Activated CD4-positive, alpha-beta T cell treated with anti-CD3 and anti-CD28 coated beads, Interleukin-2, amount 50 U/mL, for 48 hours (primary cell): ENCODE measurements at places on chromosomes 5 and 9.
A peak's percentile ranks its signal among the peaks of the same experiment; 100 is the strongest.

DNA sequence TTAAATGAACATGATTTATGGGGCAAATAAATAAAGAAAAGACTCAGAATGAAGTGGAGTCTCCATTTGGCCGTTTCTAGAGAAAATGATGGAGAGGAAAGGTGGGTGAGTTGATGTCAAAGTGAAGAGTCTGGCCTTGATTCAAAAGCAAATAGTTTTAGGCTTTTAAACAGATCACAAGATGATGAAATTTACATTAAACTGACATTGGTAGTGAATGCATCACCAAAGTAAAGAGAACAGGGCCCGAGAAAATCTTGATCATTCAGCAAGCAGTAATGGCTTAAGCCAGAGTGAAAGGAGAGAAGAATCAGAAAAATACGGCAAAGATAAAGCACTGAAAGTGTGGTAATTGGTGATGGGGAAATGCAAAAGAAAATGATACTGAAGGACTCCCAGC, 460.0 kb upstream of the SGCD start:
- no peak for DNase-seq

DNA sequence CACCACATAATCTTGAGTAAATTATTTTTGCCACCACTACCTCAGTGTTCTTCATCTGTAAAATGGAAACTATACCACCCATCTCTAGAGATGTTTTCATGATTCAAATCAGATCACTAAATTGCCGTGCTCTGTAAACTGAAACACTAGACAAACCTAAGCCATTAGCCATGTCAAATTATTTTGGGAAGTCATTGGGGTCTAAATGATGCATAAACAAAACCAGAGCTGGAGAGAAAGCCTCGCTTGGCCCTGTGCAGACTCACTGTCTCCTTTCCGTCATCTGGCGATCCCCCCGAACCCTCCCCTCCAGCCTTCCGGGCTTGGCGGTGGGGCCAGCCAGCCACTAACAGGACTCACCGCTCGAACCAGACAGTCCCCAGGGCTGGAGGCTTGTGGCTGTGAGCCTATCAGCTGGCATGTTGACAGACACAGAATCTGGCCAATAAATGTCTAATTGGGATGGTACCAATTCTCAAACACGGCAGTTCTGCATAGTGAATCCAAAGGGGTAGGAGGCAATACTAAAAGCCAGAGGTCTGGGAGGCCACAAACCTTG, 256.5 kb downstream of the SEC61B start:
- no peak for DNase-seq

- no peak for DNase-seq
Measured at GRCh38 chr9:116905171-116905588, 218.1 kb downstream of the TRIM32 start.

- DNase-seq: no peak
Measured at GRCh38 chr5:109740966-109741365, 51.2 kb downstream of the MAN2A1 start.

DNA sequence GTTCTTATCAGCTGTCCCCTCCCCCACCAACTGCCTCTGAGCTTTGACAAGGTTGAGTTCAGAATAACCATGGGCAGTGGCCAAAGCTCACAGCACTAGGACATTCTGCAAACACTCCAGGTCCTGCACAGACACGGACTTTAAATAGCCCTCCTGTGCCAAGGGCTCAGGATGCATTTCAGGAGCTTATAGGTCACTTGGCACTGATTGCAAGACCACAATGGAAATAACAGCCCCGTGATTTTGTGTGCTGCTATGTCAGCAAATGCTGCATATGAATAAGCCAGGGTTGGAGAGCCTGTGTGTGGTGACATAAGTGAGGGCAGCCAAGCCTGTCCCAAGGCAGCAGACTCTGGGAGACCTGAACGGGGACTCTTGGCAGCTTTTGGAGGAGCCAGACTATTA, 150.7 kb downstream of the DMRT2 start:
- DNase-seq: no peak

GRCh38 chr5:173780235-173781234, 107.6 kb upstream of the CPEB4 start:
- no peak for DNase-seq

- no peak for DNase-seq
Measured at GRCh38 chr5:35743644-35744043, 113.0 kb upstream of the IL7R start.

- DNase-seq: no peak
Measured at GRCh38 chr9:136259517-136259813, 13.9 kb upstream of the QSOX2 start.

GRCh38 chr9:101354765-101355708, 29.8 kb downstream of the BAAT start:
- DNase-seq: no peak

DNA sequence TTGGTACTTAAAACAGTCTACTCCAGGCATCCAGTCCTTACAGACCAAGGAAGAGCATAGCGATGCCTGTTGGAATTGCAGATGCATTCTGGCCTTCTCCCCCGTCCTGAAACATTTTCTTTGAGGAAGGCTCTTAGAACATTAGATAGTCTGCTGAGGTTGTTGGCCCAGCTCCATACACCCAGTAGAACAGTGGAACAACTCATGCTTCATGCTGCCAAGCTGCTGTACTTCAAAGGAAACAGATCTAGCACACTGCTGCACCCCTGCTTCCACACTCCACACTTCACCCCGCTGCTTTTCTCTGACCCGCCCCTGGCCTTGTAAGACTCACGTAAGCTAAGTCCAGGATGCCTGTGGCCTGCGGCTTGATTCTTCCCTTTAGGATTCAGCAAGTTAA, 33.4 kb upstream of the NCS1 start:
- no peak for DNase-seq

GRCh38 chr5:102798104-102798785, 43.1 kb downstream of the PAM start:
- DNase-seq: no peak

GRCh38 chr9:88920645-88921044, 70.6 kb upstream of the S1PR3 start:
- DNase-seq: no peak

DNA sequence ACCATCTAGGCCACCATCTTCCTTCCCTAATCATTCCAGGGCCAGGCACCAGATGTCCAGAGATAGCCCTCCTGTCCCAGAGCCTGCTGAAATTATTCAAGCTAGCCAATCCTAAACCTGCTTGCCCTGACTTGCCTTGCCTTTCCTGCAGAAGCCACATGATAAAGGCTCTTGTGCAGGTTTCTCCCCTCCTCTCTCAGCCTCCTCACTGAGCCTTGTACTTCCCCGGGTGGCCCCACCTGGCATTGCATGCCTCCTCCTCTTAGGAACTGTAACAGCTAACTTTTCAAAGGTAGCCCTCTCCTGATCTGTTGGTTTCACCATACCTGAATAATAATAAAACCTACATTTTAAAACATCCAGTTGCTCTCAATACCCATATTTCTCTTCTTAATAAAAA, 42.6 kb downstream of the DIRAS2 start:
- no peak for DNase-seq

- DNase-seq: no peak
Measured at GRCh38 chr5:74632947-74633356, 7.6 kb downstream of the ENC1 start.

GRCh38 chr9:77472646-77473045, 175.5 kb downstream of the GNA14 start:
- DNase-seq: no peak

- no peak for DNase-seq
Measured at GRCh38 chr5:179297486-179298180, 47.6 kb downstream of the ADAMTS2 start.

- no peak for DNase-seq
Measured at GRCh38 chr5:129781594-129781993, 33.7 kb downstream of the MINAR2 start.

- no peak for DNase-seq
Measured at GRCh38 chr9:16726029-16726428, 144.4 kb downstream of the BNC2 start.

- DNase-seq: no peak
Measured at GRCh38 chr9:26169708-26170107, 491.5 kb upstream of the TUSC1 start.

DNA sequence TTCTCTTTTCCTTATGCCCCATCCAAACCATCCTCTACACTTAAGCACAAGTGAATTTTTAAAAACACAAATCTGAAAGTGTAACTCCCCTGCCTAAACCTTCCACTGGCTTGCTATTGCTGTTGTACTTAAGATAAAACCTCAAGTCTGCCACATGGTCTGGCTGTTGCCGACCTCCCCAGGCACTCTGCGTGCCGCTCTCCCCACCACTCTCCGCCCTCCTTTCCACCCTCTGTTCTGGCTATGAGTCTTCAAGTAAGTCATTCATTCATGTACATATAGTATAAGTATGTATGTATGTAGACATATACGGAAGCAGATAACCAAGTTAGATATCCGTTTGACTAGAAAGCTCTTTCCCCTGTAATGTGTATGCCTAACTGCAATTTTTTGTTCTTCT, 94.7 kb upstream of the ANKRD55 start:
- DNase-seq: peak; percentile 74

DNA sequence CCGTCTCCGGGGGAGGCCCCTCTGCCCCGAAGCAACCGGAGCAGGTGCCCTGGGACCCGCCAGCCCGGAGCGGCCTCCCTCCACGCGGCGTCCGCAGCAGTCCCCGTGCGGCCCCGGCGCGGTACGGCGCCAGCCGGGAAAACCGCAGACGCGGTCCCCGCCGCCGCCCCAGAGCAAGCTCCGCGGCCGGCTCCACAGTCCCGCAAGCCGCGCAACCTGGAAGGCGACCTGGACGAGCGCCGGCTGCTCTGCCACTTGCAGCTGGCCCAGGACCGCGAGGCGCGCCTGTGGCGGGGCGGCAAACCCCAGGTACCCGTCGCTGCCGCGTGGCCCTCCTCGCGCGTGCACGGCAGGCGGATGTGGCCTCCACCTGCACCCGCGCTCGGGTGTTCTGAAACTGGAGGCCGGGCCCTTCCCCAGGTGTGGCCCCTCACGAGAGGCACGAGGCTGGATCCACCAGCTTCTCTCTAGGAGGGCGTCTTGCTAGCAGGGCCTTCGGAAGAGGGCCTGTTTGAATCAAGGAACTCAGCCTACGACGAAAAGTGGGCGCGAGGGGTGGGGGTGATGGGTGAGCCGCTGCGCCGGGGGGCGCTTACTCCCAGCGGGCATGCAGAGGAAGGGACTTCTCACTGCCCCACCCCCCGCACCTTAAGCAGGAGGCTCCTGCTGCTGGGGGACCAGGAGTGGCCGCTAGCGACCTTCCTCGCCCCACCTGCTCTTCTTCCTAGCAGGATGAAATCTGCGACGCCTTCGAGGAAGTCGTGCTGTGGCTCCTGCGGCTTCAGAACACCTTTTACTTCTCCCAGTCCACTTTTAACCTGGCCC, 602 bp downstream of the CCNI2 start:
- peak; percentile 53 for DNase-seq

GRCh38 chr9:92725766-92726165, 38.9 kb downstream of the BICD2 start:
- DNase-seq: no peak

GRCh38 chr9:125544988-125545651, 161.9 kb downstream of the MAPKAP1 start:
- DNase-seq: no peak

- no peak for DNase-seq
Measured at GRCh38 chr5:38913714-38914113, 67.9 kb downstream of the OSMR start.

DNA sequence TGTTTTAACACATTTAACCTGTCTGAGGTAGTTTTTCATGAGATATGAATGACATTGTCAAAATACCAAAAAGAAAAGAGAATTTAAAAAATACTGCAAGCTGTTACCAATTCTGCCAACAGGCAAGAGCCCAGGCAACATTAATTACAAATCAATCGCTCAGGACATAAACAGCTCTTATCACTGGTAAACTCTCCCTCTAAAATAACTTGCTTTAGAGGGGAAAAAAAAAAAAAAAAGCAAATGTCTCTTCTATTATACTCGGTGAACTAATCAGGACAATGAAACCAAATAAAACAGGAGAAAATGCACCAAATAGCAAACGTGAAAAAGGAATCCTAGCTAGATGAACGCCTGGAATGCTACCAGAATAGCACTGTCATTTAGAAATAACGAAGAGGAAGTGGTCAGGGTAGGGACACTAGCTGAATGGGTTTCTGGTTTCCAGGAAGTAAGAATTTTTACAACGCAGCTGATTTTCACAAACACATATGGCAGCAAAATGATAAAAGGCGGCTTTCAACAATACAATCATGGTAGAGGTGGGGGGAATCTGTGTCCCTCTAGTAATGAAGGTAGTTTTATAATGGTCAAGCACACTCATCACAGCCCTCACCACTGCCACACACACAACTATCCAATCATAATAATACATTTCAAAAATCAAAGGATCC, 94.9 kb downstream of the DENND1A start:
- no peak for DNase-seq

- peak; percentile 83 for DNase-seq
Measured at GRCh38 chr5:181188700-181189362, 16.2 kb downstream of the TRIM7 start.

DNA sequence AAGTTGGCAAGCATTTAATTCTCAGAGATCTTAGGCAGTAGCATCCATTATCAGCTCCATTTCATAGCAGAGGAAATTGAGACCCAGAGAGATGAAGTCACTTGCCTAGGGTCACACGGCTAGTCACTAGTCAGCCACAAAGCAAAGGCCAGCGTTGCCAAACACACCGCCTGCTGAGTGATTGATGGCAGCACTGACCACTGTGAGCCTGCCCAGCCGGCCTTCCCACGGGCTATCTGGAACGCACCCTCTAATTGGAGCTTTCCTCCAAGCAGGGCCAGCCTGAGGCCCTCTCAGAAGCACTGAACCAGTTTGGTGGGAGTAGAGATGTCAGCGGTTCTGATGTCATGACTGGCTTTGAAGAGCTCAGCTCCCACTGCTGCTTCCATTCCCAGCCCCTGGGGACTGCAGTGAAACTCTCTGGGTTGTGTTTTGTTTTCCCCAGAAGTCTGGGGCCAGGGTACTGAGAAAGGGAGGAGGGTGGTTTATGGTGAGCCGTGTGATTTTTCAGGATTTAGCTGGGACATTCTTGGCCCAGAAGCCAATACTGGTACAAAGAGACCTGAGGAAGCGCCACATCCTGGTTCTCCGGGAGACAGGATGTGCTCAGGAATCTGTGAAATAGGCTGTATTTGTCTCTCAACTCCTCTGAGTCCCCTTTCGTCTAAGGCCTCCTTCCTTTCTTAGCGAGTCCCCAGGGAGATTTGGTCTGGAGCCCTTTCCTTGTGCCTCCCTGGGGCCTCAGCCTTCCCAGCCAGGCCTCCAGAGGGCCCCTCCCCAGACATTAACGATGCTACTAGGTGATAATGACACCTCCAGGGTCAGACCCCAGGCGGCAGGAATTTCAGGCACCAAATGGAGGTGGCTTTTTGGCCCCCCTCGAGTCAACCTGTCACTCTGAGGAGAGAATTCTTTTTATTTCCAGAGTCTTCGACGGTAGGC, 44.5 kb downstream of the SPRY4 start:
- no peak for DNase-seq

DNA sequence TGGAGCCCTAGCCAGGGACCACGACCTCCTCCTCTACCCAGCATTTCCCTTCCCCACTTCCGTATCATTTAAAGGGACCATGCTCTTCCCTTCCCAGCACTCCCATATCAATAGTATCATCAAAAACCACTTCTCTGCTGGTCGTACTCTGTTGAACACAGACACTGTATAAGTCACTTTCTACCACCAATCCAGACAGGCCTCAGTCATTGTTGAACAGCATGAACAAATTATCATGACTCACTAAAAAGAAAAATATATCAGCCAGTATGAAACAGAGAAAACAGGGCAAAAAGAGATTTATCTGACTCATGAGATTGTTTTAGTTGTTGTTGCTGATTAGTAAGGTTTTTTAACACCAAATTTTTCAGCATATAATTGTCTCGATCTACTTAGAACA, 89.8 kb downstream of the CDKN2A start:
- no peak for DNase-seq
